ENCODE measurements at places on chromosomes 13 and 19.

- DNase-seq: no peak
Observed at GRCh38 chr19:1868971-1869370, 5.6 kb upstream of the KLF16 start.

DNA sequence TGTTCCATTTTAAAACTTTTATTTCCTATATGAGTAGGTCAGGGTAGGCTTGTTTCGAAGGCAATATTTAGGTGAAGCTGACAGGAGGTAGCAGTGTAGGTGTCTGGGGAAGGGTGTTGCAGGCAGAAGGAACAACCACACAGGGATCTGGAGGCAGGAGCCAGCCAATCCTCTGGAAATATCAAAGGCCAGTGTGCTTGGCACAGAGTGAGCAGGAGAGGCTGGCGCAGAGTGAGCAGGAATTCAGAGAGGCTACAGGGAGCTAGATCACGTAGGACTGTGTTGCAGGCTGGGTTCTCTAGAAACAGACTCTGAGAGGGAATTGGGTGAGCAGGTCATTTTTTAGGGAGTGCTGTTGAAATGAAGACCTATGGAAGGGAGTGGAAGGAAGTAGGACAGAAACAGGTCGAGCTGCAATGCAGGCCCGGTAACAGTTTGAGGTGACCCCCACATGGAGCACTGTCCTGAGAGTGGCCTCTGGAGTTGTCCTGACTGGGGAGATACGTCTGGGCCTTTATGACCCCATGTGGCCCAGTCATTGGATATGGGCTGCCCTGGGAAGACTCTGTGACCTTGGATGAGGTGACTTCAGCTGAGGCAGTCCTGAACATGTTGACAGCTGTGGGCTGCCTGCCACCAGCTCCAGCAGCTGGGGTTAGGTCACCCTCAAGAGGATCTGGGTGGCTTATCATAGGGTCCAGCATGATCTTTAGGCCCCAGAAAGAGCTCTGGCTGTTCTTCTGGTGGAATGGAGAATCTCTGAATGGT lies 51.7 kb downstream of the ERCC5 start:
- DNase-seq: no peak

DNA sequence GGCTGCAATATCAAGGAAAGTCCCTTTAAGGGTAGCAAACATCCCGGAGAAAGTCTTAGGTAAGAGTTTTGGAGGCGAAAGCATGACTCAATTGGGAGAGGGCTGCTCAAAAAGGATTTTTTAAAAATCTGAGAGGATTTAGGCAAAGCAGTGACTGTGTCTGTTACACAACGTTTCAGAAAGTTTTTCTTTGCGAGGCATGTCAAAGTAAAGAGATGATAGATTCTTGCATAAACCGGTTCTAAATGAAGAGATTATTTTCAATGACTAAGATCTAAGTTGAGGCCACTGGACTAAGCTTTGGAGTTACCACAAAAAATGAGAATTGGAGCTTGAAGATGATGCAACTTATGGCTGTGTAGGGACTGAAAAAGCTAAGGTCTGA lies 43.7 kb upstream of the ENOX1 start:
- DNase-seq: no peak

- DNase-seq: no peak
Observed at GRCh38 chr13:33087091-33087490, 70.9 kb downstream of the KL start.

GRCh38 chr13:83943530-83944279 lies 61.4 kb upstream of the SLITRK1 start:
- DNase-seq: no peak

GRCh38 chr13:47546391-47547225 lies 454.5 kb downstream of the SUCLA2 start:
- DNase-seq: no peak

DNA sequence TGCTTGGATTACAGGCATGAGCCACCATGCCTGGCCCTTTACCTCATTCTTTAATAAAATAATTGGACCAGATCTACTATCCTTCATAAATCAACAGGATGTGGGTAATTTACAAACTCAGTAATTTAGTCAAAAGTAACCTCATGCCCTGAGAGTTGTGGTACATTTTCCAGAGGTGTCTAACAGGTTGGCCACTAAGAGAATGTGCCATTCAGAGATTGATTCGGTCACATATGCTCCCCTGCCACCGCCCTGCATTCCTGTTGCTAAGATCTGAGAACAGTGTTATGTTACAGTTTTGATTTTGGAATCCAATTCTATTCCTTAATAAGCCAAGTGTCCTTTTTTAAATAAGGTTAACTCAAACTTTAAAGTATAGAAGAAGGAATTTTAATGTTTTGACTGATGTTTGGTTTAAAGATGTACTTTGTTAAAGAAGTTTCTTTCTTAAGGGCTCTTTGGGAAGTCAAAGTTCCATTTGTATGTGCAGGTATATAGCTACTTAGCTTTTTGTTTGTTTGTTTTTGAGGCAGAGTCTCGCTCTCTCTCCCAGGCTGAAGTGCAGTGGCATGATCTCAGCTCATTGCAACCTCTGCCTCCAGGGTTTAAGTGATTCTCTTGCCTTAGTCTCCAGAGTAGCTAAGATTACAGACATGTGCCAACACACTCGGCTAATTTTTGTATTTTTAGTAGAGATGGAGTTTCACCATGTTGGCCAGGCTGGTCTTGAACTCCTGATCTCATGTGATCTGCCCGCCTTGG lies 29.2 kb downstream of the PHF11 start:
- DNase-seq: no peak

DNA sequence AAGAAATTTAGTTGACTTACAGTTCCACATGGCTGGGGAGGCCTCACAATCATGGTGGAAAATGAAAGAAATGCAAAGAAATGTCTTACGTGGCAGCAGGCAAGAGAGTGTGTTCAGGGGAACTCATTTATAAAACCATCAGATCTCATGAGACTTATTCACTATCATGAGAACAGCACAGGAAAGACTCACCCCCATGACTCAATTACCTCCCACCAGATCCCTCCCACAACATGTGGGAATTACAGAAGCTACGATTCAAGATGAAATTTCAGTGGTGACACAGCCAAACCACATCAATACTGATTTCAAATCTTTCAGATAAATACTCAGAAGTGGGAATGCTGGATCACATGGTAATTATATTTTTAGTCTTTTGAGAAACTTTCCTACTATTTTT lies 1357.9 kb downstream of the SLITRK5 start:
- DNase-seq: peak; percentile 4

DNA sequence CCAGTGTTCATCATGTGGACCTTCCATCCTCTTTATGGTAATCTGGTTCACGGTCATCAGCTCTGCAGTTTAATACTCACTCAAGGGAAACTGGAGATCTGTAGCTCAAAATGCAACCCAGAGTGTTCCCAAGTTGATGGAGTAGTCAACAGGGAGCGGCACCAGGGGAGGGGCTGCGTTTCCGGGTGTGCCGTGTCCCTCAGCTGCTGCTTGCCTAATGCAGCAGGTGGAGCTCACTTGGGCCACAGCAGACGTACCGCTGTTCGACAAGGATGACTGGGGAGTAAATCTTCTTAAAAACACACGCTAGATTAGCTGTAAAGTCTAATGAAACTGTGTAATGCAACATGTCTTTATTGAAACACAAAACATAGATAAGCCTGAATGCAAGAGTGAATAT lies 81.1 kb downstream of the TNFSF13B start:
- no peak for DNase-seq

- DNase-seq: no peak
Observed at GRCh38 chr13:40537146-40537895, 129.1 kb downstream of the FOXO1 start.

DNA sequence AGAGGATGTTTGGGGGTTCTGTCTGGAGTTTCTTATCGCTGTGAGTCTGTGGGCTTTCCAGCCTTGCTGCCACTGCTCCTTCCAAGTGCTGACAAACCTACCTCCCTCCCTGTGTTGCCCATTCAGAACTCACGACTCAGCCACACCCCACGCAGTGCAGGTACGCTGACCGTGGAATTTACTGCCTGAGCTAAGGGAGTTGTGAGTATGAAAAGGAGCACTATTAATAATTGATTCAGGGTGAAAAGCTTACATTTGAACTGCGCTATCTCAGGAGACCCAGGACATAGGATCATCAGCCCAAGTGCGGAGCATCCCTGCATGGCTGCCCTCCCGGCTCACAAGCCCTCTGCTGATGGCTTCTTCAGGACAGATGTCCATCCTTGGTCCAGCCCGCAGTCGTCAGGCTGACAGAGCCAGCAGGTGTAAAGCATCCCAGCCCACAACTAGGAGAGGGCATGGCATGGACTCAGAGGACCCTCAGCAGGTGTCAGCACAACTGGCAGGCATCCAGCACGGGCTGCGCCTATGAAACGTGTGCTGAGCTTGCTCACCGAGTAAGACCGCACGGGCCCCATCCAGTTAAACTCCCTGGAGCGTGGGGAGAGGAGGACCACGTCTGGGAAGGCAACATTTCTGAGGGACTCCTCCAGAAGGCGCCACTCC lies 244.0 kb downstream of the COL4A1 start:
- no peak for DNase-seq

- no peak for DNase-seq
Observed at GRCh38 chr13:100300708-100301107, 211.8 kb downstream of the PCCA start.

- DNase-seq: peak; percentile 54
Observed at GRCh38 chr19:40284501-40285352, at the start of gene AKT2. Gene AKT2 (minus strand): TSS chr19:40285345. CDS start chr19:40265267, 20,078 bp downstream.

- no peak for DNase-seq
Observed at GRCh38 chr13:111008351-111008750, 93.5 kb upstream of the ANKRD10 start.

DNA sequence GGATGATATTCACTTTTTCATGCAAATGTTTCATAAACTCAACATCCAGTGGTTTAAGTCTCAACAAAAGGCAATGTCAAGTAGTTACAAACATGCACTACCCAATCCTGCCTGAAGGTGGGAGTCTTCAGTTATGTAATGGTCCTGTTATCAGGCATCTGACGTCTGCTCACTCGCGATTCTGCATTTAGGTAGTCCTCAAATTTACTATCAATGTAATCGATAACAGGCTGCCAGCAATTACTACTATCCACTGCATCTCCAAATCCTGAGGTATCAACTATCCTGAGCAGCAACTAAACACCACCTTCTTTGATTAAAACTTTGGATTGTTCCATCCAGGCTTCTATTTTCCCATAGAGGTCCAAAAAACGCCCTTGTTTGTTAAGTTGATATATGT lies 51.2 kb downstream of the NLRP12 start:
- peak; percentile 13 for DNase-seq

- DNase-seq: no peak
Observed at GRCh38 chr19:1997353-1998233, 17.9 kb downstream of the BTBD2 start.

DNA sequence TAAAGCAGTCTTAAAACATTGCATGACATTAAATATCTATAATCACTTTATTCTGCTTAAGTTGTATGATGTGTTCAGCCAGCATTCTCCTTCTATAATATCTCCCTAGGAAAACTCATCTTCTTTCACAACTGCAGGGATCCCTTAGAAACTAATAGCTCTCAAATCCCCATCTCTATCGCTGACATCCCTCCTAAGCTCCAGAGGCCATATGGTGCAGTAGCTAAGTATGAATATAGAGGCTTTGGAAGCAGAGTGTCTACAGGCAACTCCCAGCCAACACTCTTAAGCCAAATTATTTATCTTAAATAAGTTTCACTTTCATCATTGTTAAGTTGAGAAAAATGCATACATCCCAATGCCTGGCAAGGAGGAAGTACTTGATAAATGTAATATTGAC lies 349.5 kb upstream of the MIR17HG start:
- DNase-seq: no peak

DNA sequence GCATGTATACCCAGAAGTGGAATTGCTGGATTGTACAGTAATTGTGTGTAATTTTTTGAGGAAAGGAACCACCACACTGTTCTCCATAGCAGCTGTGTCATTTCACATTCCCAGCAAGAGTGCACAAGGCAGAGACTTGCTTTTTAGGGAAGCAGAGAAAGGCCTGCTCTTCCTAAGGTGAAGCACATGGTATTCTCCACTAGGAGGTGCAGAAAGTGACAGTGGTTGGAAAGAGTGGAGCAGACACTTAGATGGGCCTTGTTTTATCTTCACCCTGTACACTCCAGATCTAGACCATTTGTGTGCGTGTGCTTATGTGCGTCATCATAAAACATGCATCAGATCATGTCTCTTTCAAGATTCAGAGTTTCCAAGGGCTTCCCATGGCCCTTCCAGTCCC lies 35.0 kb downstream of the FAM124A start:
- no peak for DNase-seq

- DNase-seq: no peak
Observed at GRCh38 chr19:38543807-38544568, 73.8 kb downstream of the MAP4K1 start.

GRCh38 chr19:8501516-8501915 lies 924 bp downstream of the PRAM1 start:
- DNase-seq: no peak

DNA sequence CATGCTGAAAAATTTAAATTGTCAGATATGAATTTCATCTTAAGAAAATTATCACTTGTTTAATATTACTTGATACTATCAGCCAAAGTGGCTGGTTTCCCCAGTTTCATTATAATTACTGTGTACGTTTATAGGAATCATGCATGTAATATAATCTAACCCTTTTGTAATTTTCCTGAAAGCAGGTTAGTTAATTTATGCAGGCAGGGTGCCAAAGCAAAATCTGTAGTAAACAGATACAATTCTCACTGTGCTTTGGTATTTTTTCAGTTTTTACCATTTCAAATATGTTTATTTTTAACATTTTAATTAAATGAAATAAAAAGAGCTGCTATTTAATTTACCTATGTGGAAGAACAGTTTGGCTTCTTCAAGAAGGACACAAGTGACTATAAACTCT lies 1227.5 kb upstream of the MIR17HG start:
- no peak for DNase-seq

DNA sequence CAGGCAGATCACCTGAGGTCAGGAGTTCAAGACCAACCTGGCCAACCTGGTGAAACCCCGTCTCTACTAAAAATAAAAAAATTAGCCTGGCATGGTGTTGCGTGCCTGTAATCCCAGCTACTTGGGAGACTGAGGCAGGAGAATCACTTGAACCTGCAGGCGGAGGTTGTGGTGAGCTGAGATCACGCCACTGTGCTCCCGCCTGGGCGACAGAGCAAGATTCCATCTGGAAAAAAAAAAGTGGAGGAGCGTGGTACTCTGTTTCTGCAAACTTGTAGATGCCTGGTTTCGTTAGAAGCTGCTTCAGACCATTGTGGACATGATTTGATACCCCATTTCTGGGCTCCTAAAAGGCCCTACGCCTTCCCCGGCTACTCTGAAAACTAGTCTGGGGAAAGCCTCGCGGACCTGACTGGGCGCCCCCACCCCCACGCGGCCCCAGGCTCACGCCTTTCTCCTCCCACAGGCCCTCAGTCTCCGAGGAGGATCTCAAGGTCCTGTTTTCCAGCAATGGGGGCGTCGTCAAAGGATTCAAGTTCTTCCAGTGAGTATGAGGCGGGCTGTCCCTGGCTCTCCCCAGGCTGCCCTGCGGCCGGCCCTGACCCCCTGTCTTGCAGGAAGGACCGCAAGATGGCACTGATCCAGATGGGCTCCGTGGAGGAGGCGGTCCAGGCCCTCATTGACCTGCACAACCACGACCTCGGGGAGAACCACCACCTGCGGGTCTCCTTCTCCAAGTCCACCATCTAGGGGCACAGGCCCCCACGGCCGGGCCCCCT lies 11.5 kb downstream of the PLPPR3 start:
- no peak for DNase-seq

Data from stimulated activated CD4-positive, alpha-beta T cell treated with anti-CD3 and anti-CD28 coated beads, Interleukin-1b, Interleukin-23, amount 100 ng/mL, for 24 hours (primary cell).